ENCODE measurements at places on chromosomes 4 and X.

GRCh38 chr4:5758741-5759140 lies 47.7 kb downstream of the EVC start:
- peak overlapping the region; percentile 31 for H3K27ac ChIP-seq
- DNase-seq = no peak
- H3K36me3 ChIP-seq = no peaks in the 10 kb centered on the region
- H3K4me3 ChIP-seq = no peak overlapping the region

DNA sequence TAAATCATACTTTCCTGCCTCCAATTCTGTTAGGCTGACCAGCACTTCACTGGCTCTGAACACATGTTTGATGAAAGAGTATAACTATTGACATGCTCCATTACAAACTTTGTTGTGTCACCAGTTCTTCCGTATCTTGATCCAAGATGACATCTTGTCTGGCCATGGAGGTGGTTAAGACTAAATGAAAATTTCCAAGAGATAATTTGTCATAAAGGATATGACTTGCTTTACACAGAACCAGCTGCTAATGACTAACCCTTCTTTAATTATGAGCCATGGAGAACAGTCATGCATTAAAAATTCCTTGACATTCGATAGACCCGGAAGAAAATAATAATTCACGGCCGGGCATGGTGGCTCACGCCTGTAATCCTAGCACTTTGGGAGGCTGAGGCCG lies 17.7 kb upstream of the N4BP2 start:
- H3K4me3 ChIP-seq = no peak overlapping the region
- no peak overlapping the region for H3K27ac ChIP-seq
- no peak for DNase-seq

- no peaks in the 10 kb centered on the region for H3K4me1 ChIP-seq
- no peaks in the 10 kb centered on the region for H3K36me3 ChIP-seq
- H3K4me3 ChIP-seq = no peak overlapping the region
Measured at GRCh38 chr4:64156253-64156652, 253.0 kb downstream of the TECRL start.

DNA sequence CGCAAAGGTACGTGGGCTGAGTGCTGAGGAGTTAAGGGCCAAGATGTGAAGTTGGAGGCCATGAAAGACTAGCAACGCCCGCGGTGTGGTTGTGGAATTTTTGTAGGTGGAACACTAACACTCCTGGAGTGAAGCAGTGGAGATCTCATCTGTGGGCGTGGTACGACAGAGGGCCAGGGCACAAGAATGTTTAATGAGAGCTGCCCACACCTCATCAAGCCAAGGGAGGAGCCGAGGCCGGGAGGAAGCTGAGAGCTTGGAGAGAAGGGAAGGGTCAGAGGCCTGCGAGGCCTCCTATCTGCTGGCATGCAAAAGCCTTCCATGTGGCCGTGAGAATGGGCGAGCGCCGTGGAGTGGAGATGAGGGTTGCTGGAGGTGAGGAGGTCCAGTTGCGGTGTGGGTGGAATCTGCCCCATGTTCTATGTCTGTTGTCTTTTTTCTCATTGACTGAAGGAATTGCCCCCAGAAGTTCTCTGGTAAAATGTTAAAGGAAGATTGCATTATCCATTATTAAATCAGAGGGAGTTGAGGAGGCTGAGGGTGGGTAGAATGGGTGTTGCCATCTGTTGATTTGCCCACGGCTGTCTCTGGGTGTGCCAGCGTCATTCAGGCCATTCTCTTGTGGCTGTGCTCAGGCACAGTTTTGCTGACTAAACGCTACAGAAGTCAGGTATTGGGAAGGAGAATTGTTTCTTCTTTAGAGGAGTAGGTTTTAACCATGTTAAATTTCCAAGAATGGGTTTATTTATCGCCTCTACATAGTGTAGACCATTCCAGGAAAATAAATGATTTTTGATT lies 19.8 kb downstream of the SNX25 start:
- H3K27ac ChIP-seq = no peak overlapping the region
- H3K4me1 ChIP-seq = no peaks in the 10 kb centered on the region
- no peaks in the 10 kb centered on the region for H3K27me3 ChIP-seq
- no peak overlapping the region for H3K4me3 ChIP-seq
- no peak for DNase-seq
- H3K36me3 ChIP-seq = no peaks in the 10 kb centered on the region

GRCh38 chr4:85457752-85458467 lies 17.0 kb upstream of the ARHGAP24 start:
- no peaks in the 10 kb centered on the region for H3K36me3 ChIP-seq
- DNase-seq = no peak
- H3K27me3 ChIP-seq = no peaks in the 10 kb centered on the region
- H3K4me1 ChIP-seq = no peaks in the 10 kb centered on the region
- H3K27ac ChIP-seq = no peak overlapping the region

- no peak for DNase-seq
- H3K27me3 ChIP-seq = no peaks in the 10 kb centered on the region
- H3K4me3 ChIP-seq = peak overlapping the region; percentile 64
- peak overlapping the region; percentile 90 for H3K27ac ChIP-seq
Measured at GRCh38 chrX:153926858-153927671, 1.0 kb upstream of the ARHGAP4 start.

DNA sequence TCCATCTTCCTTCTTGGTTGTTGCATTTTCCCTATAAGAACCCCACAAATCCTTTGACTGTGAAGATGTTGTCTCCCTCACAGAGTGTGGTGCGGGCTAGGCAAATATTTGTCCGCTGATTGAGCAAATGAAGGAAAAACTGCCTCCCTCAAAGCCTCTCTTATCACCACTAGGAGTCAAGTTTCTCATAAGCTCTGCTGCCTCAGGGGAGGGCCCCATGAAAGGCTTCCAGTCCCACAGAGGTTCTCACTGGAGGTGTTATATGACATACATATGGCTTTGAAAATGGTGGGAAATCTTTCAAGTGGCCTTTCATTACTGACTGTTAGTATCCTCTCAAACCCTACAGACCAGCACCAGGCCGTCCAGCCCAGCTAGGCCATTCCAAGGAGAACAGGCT lies 9.3 kb downstream of the VGLL1 start:
- H3K4me3 ChIP-seq = no peak overlapping the region
- H3K4me1 ChIP-seq = no peaks in the 10 kb centered on the region
- H3K36me3 ChIP-seq = no peaks in the 10 kb centered on the region
- no peaks in the 10 kb centered on the region for H3K27me3 ChIP-seq
- DNase-seq = no peak

DNA sequence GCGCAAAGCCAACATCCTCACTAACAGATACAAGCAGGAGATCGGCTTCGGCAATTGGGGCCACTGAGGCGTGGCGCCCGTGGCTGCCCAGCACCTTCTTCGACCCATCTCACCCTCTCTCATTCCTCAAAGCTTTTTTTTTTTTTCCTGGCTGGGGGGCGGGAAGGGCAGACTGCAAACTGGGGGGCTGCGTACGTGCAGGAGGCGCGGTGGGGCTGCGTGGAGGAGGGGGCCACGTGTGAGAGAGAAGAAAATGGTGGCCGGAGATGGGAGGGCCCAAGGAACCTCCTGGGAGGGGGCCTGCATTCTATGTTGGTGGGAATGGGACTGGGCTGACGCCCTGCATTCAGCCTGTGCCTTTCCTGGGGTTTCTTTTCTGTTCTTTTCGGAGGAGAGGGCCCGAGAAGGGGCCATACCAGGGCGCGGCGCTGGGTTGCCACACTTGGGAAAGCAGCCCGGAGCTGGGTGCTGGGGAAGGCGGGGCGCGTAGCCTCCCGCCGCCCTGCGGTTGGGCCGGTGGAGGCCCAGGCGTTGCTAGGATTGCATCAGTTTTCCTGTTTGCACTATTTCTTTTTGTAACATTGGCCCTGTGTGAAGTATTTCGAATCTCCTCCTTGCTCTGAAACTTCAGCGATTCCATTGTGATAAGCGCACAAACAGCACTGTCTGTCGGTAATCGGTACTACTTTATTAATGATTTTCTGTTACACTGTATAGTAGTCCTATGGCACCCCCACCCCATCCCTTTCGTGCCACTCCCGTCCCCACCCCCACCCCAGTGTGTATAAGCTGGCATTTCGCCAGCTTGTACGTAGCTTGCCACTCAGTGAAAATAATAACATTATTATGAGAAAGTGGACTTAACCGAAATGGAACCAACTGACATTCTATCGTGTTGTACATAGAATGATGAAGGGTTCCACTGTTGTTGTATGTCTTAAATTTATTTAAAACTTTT lies 4.5 kb downstream of the MID1IP1 start:
- H3K27ac ChIP-seq = peak overlapping the region; percentile 81
- H3K4me1 ChIP-seq = no peaks in the 10 kb centered on the region
- no peaks in the 10 kb centered on the region for H3K27me3 ChIP-seq
- peak overlapping the region; percentile 63 for H3K4me3 ChIP-seq
- no peak for DNase-seq

- H3K27ac ChIP-seq = no peak overlapping the region
- no peak overlapping the region for H3K4me3 ChIP-seq
- no peak for DNase-seq
- no peaks in the 10 kb centered on the region for H3K27me3 ChIP-seq
Measured at GRCh38 chr4:15888515-15888914, 50.0 kb downstream of the FGFBP1 start.

DNA sequence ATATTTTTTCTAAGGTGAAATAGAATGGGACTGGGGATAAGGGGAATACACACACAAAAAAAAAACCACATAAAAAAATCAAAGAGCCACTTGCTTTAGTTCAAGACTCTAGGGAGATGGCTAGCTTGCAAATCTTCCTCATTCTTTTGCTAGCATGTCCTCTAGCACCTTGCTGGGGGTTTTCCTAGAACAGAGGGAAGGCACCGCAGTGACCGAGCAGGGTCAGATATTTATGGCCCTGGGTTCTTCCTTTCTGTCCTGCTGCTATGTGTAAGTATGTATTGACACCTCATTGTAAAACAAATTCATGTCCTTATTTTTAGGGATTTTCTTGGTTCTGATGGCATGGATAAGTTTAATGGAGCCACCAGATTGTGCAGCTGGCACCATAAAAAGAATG lies 81.2 kb downstream of the SHISA3 start:
- peaks cover 6% of the 10 kb centered on the region for H3K4me1 ChIP-seq
- DNase-seq = no peak
- no peak overlapping the region for H3K27ac ChIP-seq
- no peaks in the 10 kb centered on the region for H3K36me3 ChIP-seq
- no peak overlapping the region for H3K4me3 ChIP-seq

DNA sequence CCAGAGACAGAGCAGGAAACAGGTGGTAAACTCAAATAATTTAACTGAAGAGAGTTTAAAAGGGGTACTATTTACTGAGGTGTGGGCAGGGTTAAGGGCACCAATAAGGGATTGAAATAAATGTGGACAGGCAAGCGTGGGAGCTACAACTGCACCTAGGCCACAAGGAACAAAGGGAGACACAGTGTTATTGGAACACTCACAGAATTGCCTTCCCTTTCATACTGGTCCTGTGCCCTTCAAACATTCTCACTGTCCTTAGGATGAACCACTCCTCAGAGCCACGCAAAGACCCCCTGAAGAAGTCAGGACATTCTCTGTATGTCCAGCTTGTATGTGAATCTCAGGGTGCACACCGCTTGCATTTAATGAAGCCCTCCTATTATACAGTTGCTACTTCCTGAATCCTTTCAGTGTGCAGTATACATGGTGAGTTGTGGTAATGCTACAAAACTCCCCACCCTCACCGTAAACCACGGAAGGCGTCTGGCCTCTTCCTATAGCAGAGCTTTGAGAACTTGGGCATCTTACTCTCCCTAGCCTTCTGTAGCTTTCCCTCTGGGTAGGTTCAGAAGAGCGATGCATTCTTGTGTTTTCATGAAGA lies 9.6 kb upstream of the MRPL1 start:
- DNase-seq = no peak
- H3K4me1 ChIP-seq = peaks cover 5% of the 10 kb centered on the region

DNA sequence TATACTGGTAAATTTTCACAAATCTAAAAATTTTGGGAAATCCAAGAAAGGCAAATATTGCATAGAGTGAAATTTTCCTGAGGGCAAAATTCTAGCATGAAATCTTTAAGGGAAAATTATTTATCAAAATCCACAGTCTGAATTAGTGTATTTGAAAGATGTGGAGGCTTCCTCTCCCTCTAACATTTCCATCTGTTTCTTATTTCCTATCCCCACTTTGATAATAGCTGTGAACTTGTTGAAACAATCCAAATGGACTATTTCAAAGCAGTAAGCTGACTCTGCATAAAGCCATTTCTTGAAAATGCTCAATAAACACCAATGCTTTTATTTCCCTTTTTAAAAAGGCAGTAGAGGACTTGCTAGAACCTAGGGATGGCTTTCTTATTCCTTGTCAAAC lies 107.3 kb upstream of the PABPC4L start:
- H3K4me3 ChIP-seq = no peak overlapping the region
- no peaks in the 10 kb centered on the region for H3K4me1 ChIP-seq
- no peaks in the 10 kb centered on the region for H3K27me3 ChIP-seq
- no peak for DNase-seq

GRCh38 chrX:97471071-97471470 lies 587.4 kb downstream of the RPA4 start:
- no peak overlapping the region for H3K27ac ChIP-seq
- no peak for DNase-seq
- H3K4me3 ChIP-seq = no peak overlapping the region

- no peaks in the 10 kb centered on the region for H3K36me3 ChIP-seq
- DNase-seq = no peak
- no peak overlapping the region for H3K27ac ChIP-seq
- no peak overlapping the region for H3K4me3 ChIP-seq
Measured at GRCh38 chr4:127574643-127575042, 58.1 kb upstream of the INTU start.

DNA sequence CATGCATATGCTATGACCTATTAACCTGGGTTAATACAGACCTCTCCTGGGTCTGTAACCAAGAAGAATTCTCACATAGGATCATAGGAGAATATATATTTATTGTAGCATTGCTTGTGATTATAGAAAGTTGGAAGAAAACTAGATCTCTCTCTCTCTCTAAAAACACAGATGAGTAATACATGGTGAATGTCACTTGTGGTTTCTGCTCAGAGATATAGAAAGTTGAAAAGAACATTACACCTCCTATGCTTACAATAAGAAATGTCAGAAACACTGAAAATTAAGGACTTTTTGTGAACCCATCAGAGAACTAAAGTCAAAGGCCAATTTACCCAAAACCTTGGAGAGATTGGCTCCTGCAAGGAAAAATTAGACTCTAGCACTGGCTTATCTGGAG lies 1389.5 kb downstream of the FAM133A start:
- H3K27me3 ChIP-seq = no peaks in the 10 kb centered on the region
- H3K4me1 ChIP-seq = no peaks in the 10 kb centered on the region
- DNase-seq = no peak
- no peak overlapping the region for H3K4me3 ChIP-seq

GRCh38 chr4:3066836-3067400 lies 7.4 kb downstream of the HTT-AS start:
- no peaks in the 10 kb centered on the region for H3K4me1 ChIP-seq
- H3K27ac ChIP-seq = no peak overlapping the region
- H3K36me3 ChIP-seq = no peaks in the 10 kb centered on the region
- H3K27me3 ChIP-seq = no peaks in the 10 kb centered on the region

DNA sequence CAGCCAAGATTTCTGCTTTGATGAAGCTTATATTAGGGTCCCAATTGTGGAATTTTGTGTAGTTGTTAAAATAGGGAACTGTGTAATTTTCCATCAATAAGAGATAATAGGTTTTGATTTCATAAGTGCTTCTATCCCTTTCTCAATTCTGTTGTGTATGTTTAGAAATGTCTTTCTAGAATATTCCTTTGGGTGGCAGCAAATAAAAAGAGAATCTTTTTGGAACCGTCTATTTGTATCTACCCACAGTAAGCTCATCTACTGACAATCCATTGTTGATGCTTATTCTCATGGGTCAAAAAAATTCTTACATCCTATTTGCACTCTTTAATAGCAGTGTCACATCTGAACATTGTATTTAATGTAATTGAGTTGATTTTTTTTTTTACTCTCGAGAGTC lies 61.7 kb downstream of the TMA16 start:
- H3K36me3 ChIP-seq = no peaks in the 10 kb centered on the region
- no peak overlapping the region for H3K4me3 ChIP-seq
- H3K4me1 ChIP-seq = no peaks in the 10 kb centered on the region
- H3K27me3 ChIP-seq = no peaks in the 10 kb centered on the region
- DNase-seq = no peak

Measured in vagina (tissue), 2 donors.